ENCODE measurements at places on chromosomes 13 and 19.
A peak's percentile ranks its signal among the peaks of the same experiment; 100 is the strongest.

- DNase-seq, result peak; percentile 61
Measured at GRCh38 chr19:35077411-35078223, 36.1 kb downstream of the HPN start.

GRCh38 chr13:110416131-110417025, 109.3 kb downstream of the COL4A2 start:
- DNase-seq, result no peak

- DNase-seq, result no peak
Measured at GRCh38 chr19:8132858-8133458, 16.4 kb downstream of the FBN3 start.

- no peak for DNase-seq
Measured at GRCh38 chr13:32047088-32047487, 15.5 kb downstream of the FRY start.

GRCh38 chr19:46756544-46756888, 10.3 kb upstream of the STRN4 start:
- DNase-seq, result no peak

GRCh38 chr19:8528500-8528899, 14.5 kb upstream of the ZNF414 start:
- DNase-seq, result no peak

DNA sequence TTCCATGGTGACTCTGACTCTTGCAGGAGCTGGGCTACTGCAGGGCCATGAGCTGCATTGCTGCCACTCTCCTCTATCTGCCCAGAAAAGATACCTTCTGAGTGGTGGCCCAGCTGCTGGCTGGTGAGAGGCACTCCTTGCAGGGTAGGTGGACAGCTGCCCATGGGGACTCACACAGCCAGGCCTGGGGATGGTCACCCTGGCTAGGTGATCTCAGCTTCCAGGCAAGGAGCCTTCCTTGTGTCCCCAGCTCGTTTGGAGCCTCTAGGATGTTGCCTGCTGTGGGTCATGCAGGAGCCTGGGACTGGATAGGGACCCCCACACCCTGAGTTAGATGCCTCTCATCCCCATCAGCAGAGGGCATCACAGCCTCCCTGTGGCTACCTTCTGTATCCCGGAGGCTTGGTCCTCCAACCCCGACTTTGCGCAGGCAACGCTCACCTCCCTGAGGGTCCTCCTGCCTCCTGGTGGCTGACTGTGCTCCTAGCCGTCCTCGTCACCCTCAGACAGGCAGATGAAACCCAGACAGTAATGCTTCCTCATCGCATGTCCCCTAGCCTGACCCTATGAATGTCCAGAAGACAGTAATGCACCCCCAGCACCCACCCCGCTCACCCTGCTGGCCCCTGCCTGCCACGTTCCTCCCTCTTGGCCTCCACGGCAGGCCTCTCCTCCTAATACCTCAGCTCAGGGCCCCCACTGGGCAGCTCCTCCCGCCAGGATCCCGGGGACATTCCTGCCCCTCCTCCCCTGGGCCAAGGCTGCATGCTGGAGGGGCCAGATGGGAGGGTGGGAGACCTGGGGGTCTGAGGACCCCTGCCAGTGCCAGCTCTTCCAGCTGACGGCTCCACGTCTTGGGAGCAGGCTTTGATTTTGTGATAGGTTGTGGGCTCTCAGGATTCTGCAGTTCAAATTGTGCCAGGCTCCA, 13.6 kb upstream of the ZNF14 start:
- DNase-seq, result no peak

- peak; percentile 96 for DNase-seq
Measured at GRCh38 chr13:45372189-45373161, 31.5 kb upstream of the TPT1 start.

- peak; percentile 49 for DNase-seq
Measured at GRCh38 chr13:27826379-27827353, 34.4 kb downstream of the GSX1 start.

GRCh38 chr13:29934531-29935308, 84.3 kb upstream of the UBL3 start:
- peak; percentile 36 for DNase-seq

GRCh38 chr13:112161521-112162301, 94.8 kb downstream of the SOX1 start:
- DNase-seq, result no peak

DNA sequence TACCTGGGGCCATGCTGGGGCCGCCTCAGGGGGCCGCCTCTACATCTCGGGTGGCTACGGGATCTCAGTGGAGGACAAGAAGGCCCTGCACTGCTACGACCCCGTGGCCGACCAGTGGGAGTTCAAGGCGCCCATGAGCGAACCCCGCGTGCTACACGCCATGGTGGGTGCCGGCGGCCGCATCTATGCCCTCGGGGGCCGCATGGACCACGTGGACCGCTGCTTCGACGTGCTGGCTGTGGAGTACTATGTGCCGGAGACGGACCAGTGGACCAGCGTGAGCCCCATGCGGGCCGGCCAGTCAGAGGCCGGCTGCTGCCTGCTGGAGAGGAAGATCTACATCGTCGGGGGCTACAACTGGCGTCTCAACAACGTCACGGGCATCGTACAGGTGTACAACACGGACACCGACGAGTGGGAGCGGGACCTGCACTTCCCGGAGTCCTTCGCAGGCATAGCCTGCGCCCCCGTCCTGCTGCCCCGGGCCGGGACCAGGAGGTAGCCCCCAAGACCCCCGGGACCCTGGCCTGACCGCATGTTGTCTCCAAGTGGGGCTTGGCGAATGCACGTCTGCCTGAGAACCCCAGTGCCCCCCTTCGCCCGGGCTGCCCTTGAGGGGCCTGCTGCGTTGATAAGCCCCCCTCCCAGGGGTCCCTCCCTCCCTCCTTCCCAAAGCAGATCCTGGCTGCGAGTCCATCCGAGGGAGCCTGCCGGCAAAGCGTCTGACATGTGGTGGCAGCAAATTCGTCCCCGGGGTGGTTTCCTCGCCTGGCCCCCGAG, 14.5 kb upstream of the CRTC1 start:
- DNase-seq, result no peak

GRCh38 chr13:40273253-40274025, 393.0 kb downstream of the FOXO1 start:
- no peak for DNase-seq

- DNase-seq, result peak; percentile 60
Measured at GRCh38 chr19:42402376-42403116, 12.4 kb upstream of the CNFN start.

DNA sequence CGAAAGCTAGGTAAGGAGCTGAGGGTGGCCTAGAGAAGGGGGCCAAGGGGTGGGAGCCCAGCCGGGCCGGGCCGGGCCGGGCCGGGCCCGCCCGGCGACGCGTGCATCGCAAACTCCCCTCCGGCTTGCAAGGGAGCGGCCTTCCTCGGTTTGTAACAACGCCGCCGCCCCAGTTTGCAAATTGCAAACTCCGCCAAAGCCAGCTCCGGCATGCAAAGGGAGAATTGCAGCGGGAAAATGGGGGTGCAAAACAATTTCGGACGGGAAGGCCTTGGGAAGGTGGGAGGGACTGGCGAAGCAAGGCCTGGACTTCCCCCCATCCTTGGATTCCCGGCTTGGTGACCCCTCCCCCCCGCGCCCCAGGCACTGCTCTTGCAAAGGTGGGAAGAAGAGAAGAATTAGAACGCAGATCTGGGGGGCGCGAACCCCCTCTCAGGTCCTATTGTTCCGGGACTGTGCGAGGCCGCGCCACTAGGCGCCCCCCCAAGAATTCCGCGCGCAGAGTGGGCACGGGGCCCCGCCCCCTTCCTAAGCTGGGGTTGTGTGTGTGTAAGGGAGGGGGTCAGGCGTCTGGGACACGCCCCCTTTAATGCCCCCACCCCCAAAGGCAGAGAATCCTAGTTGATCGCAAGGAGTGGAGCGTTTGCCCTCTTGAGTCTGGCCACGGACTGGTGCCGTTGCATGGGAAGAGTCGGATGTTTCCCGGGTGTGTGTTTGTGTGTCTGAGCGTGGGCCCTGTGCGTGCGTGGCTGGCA, 926 bp downstream of the PRR12 start:
- DNase-seq, result peak; percentile 56

DNA sequence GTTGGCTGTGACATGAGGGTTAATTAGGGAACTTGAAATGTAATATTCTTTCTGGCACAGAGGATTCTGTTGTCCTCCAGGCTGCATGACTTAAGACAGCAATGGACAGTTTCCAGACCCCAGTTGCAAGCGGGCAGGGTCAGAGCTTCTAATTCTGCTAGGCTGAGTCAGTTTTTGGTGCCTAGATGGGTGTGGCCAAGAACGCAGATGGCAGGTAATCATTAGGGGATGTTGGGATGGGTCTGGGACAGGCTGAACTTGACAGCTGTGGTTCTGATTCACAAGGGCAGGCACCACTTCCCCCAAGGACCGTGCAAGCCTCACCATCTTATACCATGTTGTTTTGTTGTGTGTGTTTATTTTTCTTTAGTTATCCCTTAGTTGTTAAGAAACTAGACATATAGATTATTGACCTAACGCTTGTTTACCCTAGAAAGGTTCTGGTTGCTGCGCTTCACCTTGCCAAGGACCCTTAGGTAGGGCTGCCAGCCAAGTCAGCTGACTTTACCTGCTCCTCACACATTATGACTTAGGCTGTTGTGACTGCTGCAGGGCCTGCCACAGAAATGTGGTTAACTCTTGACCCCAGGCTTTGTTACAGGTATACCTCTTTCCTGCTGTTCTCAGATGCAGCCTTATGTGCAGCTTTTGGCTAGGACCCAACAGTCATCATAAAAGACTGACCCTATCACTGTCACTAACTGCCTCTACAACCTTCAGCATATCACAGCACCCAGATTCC, 117.7 kb upstream of the KLF12 start:
- DNase-seq, result peak; percentile 20

GRCh38 chr19:5183616-5184015, 157.0 kb downstream of the PTPRS start:
- no peak for DNase-seq

DNA sequence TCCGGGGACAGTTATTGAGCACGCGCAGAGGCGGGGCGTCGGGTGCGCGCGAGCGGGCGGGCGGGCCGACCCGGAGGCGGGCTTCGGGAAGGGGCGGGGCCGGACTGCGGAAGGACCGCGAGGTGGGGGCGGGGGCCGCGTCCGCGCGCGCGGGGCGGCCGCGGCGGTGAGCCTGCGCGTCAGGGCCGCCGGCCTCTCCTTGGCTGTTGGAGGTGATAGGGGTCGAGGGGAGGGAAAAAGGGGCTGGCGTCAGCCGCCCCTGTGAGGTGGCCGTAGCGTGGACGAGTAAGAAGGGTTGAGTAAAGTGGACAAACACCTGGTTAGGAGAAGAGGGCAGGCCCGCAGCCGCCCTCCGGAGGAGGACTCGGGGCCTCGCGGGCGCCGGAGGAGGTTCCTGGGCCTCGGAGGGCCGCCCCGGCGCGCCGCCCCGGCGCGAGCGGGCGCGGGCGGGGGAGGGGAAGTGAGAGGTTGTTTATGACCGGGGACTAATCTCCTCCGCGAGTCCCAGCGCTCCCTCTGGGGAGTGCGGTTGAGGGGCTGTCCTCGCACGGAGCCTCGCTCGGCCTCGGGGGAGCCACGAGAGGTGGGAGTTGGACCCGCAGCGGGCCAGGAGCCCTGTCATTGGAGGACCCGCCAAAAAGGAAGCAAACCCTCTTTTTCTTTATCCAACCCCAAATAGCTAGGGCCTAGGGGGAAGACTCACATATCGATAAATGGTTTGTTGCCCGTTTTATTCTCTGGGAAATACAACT, 547 bp upstream of the INTS6 start:
- DNase-seq, result peak; percentile 88

GRCh38 chr13:94305463-94305862, 174.0 kb downstream of the DCT start:
- DNase-seq, result no peak

DNA sequence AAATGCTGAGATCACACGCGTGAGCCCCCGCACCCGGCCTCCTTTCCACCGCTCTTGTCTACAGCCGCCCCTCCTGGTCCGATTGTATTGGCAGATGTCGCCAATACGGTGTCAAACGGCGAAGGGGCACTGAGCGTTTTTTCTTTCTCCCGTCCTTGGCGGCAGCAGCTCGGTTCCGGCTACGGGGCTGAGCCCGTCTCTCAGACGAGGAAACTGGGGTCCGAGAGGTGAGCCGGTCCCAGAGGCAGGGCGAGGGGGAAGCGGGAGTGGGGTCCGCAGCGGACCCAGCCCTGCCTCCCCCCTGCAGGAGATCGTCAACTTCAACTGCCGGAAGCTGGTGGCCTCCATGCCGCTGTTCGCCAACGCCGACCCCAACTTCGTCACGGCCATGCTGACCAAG, 20.4 kb downstream of the POLRMT start:
- DNase-seq, result no peak

GRCh38 chr19:55146078-55146704, 2.8 kb downstream of the TNNT1 start:
- DNase-seq, result peak; percentile 67

DNA sequence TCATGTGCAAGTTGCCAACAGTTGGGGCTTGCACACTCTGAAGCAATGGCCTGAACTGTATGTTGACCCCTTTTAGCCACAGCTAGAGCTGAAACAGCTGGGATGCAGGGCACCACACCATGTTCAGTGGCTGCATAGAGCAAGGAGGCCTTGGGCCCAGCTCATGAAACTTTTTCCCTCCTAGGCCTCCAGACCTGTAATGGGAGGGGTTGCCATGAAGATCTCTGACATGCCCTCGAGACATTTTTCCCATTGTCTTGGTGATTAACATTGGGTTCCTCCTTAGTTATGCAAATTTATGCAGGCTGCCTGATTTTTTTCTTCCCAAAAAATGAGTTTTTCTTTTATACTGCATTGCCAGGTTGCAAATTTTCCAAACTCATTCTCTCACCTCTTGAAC, 165.1 kb upstream of the PRR20A start:
- no peak for DNase-seq

DNA sequence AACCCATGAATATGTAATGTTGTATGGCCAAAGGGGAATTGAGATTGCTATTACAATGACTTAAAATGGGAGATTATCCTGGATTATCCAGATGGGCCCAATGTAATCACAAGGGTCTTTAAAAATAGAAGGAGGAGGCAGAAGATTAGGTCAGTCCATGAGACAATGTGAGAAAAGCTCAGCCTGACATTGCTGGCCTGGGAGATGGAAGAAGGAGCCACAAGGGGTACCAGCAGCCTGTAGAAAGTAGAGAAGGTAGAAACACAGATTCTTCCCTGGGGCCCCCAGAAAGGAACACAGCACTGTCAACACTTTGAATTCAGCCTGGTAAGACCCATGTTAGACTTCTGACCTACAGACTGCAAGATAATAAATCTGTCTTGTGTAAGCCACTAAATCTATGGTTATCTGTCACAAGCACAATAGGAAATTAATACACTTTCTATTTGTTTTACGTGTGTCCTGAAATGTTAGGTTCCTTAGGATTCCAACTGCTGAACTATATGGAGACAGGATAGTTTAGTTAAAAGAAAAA, 132.9 kb upstream of the SERP2 start:
- no peak for DNase-seq

DNA sequence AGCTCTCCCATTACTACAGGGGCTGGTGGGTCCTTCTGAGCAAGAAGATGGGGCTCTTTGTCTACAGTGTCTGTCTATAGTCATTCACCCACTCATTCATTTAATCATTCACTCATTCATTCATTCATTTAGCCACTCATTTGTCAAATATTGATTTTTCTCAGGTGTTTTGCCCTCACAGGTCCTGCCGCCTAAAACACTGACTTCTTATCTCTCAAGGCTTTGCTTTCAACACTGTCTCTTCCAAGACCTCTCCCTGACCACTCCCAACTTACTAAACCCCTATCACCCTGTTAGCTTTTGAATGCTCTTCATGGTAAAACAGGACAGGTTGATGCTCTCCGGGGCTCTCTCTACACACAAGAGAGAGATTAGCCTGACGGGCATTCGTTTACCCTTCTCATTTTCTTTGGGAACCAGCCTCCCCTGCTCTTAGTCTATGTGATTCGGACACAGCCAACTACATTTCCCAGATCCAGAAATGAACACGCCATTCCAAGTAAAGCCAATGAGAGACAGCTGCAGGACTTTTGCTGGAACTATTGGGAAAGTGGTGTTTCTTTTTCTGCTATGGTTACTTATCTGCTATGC, 22.7 kb downstream of the FAM187B start:
- no peak for DNase-seq

GRCh38 chr13:35146686-35147085, 204.6 kb downstream of the NBEA start:
- no peak for DNase-seq

All from NCI-H2171 treated with DMSO at 0.1 percent for 48 hours (cell line).